COLO829 (cell line): ENCODE measurements at places on chromosomes 2 and 18.

DNA sequence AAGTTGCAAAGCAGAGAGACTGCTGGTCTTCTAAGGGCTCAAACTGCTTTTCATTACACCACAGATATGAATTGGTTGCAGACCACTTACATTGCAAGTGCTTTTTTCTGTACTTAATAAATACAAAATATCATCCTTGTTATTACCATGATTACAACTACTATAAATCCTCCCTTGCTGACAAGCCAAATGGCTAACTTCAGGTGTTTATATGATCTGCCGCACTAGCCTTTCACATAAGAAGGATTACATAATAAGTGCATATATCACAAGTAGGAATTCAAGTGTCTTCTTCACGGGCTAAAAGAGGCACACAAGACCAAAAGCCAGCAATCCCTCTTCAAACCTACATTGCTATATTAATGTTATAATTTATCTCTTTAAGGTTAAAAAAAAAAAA is 373.0 kb downstream of the ZEB2 start:
- DNase-seq = no peak

DNA sequence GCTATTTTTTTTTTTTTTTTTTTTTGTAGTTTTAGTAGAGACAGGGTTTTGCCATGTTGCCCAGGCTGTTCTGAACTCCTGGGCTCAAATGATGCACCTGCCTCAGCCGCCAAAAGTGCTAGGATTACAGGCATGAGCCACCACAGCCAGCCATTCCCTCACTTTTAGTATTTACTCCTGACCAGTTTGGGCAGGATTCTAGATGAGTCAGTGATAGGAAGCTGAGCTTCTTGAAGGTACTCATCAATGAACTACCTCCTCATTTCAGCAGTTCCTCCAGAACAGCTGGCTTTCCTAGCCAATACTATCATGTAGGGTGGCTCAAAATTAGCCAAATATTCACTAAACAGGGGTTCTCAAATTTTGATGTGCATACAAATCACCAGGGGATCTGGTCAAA is 57.2 kb downstream of the CYBRD1 start:
- DNase-seq = no peak

DNA sequence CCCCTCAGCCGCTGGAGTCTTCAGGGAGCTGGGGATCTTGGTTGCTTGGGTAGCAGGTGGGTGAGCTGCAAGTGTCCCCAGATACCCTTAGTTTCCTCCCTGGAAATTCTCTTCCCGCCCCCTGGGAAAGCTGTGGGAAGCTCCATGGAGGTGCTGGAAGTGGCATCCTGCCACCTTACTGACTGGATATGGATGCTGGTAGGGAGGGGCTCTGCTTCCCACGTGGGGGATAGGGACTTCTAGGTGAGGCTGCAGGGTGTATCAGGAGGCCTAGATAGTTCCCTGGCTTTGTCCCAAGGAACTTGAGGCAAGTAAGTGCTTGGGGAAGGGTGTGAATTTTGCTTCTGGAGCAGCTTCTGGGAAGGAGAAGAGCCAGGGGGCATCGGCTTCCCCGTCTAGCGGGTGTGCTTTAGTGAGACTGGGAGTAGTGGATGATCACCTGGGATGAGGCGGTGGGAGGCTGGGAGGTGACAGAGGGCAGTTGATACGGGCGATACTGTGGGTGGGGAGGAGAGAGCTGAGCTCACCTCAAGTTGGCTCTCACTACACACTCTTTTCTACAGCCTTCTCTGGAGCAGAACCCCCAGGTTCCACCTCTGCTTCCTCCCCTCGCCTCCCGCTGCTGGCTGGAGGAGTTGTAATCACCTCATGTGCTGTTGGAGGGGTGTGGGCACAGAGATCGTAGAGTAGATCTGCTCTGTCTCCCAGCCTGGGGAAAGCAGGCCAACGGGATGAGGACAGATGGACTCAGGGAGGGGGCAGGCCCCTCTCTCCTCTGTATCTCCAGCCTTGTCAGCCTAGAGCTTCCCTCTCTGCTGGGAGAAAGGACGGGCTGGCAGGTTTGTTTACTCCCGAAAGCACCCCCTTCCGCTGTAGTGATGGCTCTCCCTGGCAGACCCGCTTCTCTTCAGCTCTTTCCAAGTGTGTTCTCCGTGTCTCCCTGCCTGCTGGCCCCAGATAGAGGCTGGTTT is 19.8 kb downstream of the TET3 start:
- DNase-seq = no peak

- DNase-seq = no peak
Measured at GRCh38 chr2:84158605-84159004, 300.5 kb downstream of the SUCLG1 start.

DNA sequence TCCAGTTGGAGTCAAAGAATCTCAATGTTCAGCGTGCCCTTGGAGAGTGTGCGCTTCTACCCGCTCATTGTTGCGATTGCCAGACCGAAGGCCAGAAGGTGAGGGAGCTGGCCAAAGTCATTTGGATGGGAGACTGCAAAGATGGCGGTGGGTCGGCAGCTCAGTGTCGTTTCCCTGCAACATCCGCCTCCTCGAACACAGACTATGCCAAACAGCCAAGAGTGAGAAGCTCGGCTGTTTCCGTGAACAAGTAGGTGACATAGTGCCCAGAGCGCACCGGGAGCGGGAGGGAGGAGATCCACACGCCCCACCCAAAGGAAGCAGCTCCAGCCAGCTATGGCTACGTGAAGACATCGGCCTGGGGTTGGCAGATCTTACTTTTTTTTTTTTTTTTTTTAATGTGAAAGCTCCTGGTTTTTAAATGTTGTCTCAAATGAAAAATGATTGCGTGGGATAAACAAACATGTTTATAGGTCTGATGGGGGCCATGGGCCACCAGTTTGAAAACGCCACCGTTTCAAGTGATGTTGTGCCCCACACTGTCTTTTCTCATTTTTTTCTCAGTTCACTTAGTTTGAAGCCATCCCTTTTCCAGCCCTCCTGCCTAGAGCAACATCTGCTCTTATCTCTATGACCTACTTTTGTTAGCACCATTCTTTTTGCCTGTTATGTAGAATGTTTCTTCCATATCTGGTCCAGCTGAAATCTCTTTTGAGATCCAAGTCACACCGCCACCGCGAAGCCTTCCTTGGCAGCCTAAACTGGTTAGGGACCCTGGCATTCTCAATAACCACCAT is 682.4 kb downstream of the RNF144A start:
- no peak for DNase-seq

DNA sequence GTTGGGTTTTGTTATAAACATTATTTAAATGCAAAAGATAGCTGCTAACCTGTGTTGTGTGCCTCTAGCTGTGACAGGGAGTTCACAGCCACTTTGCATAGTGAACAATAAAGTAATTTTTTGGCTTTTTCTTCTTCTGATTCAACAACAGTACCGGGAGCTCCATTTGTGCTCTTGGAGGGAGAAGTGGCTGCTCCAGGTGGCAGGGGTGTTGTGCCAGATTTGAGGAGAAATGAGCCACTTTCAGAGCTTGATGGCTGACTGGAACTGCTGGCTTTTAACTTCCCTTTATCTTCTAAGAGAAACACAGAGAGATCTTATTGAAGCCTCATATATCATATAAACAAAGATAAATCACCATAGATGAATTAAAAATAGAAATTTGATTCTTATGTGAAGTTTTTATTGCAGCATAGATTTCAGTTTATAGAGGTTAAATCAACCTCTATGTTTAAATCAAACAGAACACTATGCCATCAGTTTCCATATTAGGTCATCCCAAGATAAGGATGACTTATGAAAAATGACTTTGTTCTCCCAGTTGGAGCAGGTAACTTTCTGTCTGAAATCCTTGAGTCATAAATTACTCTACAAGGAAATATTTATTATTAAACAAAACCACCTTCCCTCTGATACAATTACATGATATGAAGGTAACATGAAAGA is 182.0 kb upstream of the SESTD1 start:
- DNase-seq = no peak
